Stimulated activated CD8-positive, alpha-beta memory T cell treated with anti-CD3 and anti-CD28 coated beads, Interleukin-12 subunit alpha, Interleukin-12 subunit beta, amount 100 ng/mL, for 4 hours (primary cell): ENCODE measurements at places on chromosomes 16 and 17.
A peak's percentile ranks its signal among the peaks of the same experiment; 100 is the strongest.

- DNase-seq = peak; percentile 53
These were observed 331 bp upstream of the CCDC92B start for GRCh38 chr17:2749784-2750181.

- no peak for DNase-seq
These were observed 5.9 kb upstream of the UTP6 start for GRCh38 chr17:31907342-31907962.

DNA sequence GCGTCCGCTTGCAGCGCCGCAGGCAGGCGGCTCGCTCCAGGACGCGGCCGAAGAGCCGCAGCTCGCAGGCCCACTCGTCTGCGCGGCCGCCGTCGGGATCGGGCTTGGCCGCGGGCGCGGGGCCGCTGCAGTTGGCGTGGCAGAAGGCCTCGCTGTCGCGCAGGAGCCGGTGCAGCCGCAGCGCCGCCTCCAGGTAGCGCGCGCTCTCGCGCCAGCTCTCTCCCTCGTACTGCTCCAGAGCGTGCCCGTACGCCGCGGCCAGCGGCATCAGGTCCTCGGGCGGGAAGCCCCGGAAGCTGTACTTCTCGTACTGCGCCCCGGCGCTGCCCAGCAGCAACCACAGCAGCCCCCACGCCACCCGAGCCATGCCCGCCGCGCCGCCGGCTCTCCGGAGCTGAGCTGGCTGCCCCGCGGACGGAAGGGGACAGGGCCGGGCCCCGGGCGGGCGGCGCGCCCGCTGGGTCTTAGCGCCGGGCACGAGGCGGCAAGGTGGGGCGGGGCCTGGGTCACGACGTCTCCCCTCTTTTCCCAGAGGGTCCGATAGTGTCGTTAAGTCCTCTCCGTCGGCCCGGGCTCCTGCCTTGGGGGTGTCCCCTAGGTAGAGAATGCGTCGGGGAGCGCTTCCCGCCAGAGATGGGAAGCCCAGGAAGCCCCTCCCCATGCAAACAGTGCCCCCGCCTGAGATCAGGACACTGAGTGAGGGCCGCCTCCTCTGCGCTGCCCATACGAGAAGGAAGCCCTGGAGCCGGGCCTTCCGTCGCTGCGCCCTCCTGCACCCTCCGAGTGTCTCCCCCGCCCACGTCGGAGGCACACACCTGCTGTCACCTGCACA, at the start of gene P3H4:
Gene P3H4 (minus strand): TSS at position 401 of the 832 bp plus-strand sequence. CDS start 34 bp downstream, at position 367.
- DNase-seq = peak; percentile 60

DNA sequence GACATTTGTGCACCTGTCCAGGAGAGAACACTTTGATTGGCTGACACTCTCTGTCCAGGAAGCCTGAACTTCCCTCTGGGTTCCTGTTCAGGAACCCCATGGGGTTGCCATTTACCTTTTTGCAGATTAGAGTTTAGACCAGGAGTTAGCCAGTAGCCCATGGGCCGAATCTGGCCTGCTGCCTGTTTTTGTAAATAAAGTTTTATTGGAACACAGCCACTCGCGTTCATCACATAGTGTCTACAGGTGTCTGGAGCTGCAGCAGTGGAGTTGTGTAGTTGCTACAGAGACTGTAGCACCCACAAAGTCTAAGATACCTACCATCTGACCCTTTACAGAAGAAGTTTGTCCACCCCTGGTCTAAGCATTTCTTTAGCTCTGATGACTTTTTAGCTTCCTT, 70.9 kb downstream of the ABCC1 start:
- DNase-seq = no peak

DNA sequence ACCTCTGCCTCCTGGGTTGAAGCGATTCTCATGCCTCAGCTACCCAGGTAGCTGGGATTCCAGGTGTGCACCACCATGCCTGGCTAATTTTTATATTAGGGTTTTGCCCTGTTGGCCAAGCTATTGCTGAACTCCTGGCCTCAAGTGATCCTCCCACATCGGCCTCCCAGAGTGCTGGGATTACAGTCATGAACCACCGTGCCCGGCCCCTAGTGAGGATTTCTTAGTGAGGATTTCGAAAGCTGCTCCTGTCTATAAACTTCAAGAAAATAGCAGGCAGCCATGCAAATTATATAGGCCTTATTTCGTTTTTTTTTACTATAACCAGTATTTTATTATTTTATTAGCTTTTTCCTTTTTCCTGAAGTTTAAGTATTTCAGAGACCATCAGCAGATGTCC, 41.6 kb downstream of the EPN2 start:
- DNase-seq = no peak

- DNase-seq = no peak
These were observed 31.2 kb upstream of the HAPSTR1 start for GRCh38 chr16:9060225-9060624.

- no peak for DNase-seq
These were observed 355.4 kb downstream of the CA10 start for GRCh38 chr17:51803161-51803560.

- peak; percentile 45 for DNase-seq
These were observed 76.7 kb downstream of the CHD9 start for GRCh38 chr16:53131363-53132071.

DNA sequence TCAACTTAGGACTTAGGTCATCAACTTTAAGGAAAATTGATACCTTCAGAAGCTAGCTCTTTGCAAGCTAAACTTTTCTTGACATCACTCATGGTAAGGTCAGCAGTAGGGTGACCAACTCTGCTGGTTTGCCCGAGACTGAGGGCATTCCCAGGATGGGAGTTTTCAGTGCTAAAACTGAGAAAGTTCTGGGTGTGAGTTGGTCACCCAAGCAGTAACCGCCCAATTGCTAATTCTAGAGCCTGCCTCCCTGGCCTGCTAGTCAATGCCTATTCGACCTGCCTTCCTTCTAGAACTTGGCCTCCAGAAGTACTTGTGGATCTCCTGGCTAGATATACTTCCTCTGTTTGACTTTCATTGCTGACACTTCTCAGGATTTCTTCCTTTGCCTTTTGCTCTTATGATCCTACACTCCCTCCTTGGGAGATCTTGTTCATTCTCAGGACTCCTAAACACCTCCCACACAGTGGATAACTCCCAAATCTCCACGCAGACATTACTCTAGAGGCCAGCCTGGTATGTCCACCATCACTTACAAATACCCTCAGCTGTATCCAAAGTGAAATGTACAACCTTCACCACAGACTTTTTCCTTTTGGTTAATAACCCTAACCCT, 10.5 kb upstream of the MYO18A start:
- DNase-seq = no peak

GRCh38 chr16:66440970-66441369, 13.9 kb downstream of the BEAN1 start:
- DNase-seq = no peak

- no peak for DNase-seq
These were observed 12.9 kb upstream of the ODF4 start for GRCh38 chr17:8326511-8327302.

- DNase-seq = no peak
These were observed 99.9 kb downstream of the MSI2 start for GRCh38 chr17:57356153-57356718.

DNA sequence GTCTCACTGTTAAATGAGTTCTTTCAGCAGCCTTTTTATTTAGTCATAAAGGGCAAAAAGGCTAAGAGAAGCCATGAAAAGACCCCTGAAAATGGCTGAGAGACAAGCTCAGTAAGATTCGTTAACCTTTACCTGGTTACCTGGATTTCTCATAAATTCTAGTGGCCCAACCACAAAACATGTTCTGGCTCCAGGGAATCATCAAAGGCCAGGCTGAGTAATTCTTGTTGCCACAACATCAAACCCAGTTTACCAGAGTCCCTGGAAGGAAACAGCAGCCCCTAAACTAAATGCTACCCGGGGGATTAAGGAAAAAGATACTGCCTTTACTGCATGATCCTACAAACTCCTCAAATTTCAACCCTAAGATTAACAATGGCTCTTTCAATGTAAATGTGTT, 15.8 kb downstream of the CYTH1 start:
- no peak for DNase-seq

DNA sequence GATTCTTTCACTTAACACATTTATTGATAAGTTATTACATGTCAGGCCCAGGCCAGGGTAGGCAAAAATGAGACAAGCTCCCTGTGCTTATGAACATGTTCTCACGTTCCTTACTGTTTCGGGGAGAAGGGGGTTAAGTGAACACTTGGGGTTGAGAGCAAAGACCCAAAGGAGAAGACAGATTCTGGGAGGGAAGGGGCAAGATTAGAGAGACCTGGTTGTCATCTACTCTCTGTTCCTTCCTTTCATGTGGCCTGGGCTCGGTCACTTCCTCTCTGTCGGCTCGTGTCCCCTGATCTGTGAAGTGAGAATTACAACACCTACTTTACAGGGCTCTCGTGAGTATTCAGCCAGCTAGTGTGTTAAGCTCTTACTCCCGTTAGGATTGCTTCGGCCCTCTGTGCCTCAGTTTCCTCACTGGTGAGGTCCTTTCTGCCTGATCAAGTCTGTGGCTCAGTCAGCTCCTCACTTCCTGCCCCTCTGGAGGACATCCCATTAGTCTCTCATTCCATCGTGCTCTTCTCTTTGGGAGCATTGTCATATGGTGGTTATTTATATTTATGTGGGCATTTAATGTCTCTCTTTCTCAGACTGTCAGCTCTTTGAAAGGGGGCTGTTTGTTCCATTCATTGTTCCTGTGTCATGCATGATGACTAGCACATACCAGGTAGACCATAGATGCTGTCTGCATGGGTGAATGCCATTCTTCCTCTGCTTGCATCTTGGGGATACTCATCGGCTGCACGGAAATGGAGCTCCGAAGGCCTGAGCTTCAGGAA, 38.9 kb downstream of the PLCG2 start:
- no peak for DNase-seq

DNA sequence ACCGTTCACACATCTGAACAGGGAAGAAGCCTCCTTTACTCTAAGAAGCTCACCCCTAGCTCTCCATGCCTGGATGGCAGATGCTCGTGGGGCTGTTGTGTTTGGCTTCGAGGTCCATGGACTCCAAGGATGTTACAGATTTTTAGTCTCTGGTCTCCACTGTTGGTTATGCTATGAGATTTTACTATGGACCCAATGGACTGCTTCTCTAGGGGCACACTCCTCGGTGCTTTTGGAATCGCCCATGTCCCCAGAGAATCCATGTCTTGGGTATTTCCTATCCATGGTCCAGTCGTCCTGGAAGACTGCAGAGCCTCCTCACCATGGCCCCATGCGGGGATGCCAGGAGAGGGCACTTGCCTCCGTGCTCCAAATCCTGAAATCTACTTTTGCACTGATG, 83.4 kb downstream of the KCNJ12 start:
- no peak for DNase-seq
